Gastrocnemius medialis (tissue), 4 donors: ENCODE measurements at places on chromosomes 11 and 22.

GRCh38 chr11:87739766-87740165 is 435.5 kb downstream of the RAB38 start:
- H3K27me3 ChIP-seq = no peaks in the 10 kb centered on the region
- H3K36me3 ChIP-seq = no peaks in the 10 kb centered on the region
- no peak overlapping the region for H3K4me3 ChIP-seq
- H3K4me1 ChIP-seq = no peaks in the 10 kb centered on the region
- no peak overlapping the region for H3K27ac ChIP-seq

- no peak overlapping the region for H3K27ac ChIP-seq
- no peak for DNase-seq
- H3K36me3 ChIP-seq = no peaks in the 10 kb centered on the region
- no peaks in the 10 kb centered on the region for H3K27me3 ChIP-seq
These were observed 20.8 kb downstream of the RSPH14 start for GRCh38 chr22:23121000-23121421.

GRCh38 chr11:57940044-57940756 is 83.5 kb upstream of the OR9Q1 start:
- H3K4me1 ChIP-seq = no peaks in the 10 kb centered on the region
- no peak for DNase-seq
- H3K4me3 ChIP-seq = no peak overlapping the region
- H3K27ac ChIP-seq = no peak overlapping the region

- H3K27me3 ChIP-seq = no peaks in the 10 kb centered on the region
- no peak overlapping the region for H3K27ac ChIP-seq
- no peak for DNase-seq
- H3K36me3 ChIP-seq = no peaks in the 10 kb centered on the region
These were observed 332.4 kb upstream of the ARHGAP42 start for GRCh38 chr11:100354736-100355135.

DNA sequence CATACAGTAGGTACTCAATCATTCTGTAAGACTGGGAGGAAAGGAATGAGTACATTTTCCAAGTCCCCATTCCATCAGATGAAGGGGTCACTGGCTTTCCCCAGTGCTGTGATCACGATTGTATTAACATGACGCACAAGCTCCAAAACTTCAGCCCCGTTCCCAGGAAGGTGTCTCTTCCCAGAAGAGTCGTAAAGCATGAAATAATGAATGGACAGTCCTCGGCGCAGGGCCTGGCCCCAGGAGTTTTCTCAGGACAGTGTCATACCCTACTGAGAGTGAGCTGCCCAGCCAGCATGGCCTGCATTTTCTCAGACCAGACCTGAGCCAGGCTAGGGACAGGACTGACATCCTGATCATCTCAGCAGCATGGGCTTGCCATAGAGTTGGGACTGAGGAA is 80.7 kb downstream of the PARVA start:
- H3K4me1 ChIP-seq = peaks cover 14% of the 10 kb centered on the region
- H3K36me3 ChIP-seq = no peaks in the 10 kb centered on the region
- H3K27ac ChIP-seq = peak overlapping the region; percentile 31

DNA sequence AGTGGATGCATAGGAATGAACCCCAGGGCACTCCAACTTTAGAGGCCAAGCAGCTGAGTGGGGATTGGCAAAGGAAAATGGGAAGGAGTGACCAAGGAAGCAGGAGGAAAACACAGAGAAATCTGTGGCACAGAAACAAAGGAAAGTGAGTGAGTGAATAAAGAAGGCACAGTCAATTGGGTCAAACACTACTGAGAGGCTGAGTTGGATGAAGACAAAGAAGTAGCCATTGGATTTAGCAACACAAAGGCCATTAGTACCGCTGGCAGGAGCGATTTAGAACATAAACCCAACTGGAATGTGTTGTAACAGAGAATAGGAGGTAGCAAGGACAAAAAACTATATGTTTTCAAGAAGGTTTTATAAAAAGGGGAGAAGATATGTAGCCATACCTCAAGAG is 6.6 kb upstream of the NXPE1 start:
- no peak for DNase-seq
- H3K4me3 ChIP-seq = no peak overlapping the region
- no peak overlapping the region for H3K27ac ChIP-seq
- H3K36me3 ChIP-seq = no peaks in the 10 kb centered on the region
- H3K4me1 ChIP-seq = no peaks in the 10 kb centered on the region
- no peaks in the 10 kb centered on the region for H3K27me3 ChIP-seq

- no peaks in the 10 kb centered on the region for H3K27me3 ChIP-seq
- H3K36me3 ChIP-seq = no peaks in the 10 kb centered on the region
- DNase-seq = no peak
- H3K4me3 ChIP-seq = no peak overlapping the region
- no peak overlapping the region for H3K27ac ChIP-seq
- H3K4me1 ChIP-seq = no peaks in the 10 kb centered on the region
These were observed 5.8 kb upstream of the UBQLNL start for GRCh38 chr11:5522308-5522707.

DNA sequence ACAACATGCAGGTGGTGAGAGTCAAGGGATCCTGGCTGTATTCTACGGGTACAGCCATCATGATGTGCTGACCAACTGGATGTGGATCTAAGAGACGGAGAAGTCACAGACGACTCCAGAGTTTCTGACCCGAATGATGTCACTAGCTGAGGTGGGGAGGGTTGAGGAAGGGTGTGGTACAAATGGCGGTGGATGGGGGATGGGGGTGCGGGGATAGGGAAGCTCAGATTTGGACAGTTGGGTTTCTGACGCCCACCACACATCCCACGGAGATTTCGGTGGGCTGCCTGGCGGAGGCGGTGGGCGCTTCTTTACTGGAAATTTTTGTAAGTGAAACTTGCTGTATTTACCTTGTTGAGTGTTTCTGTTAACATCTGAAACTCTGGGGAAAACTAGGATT is 126.7 kb downstream of the OSBP2 start:
- H3K27me3 ChIP-seq = peaks cover 9% of the 10 kb centered on the region
- no peak for DNase-seq
- no peak overlapping the region for H3K4me3 ChIP-seq
- no peaks in the 10 kb centered on the region for H3K4me1 ChIP-seq

- H3K27ac ChIP-seq = peak overlapping the region; percentile 36
- no peaks in the 10 kb centered on the region for H3K36me3 ChIP-seq
- no peaks in the 10 kb centered on the region for H3K27me3 ChIP-seq
- H3K4me3 ChIP-seq = no peak overlapping the region
- no peak for DNase-seq
- H3K4me1 ChIP-seq = peaks cover 13% of the 10 kb centered on the region
These were observed 37.9 kb downstream of the SWAP70 start for GRCh38 chr11:9701799-9702198.

GRCh38 chr11:128824191-128825049 is 42.7 kb downstream of the KCNJ1 start:
- DNase-seq = no peak
- no peaks in the 10 kb centered on the region for H3K27me3 ChIP-seq
- no peak overlapping the region for H3K27ac ChIP-seq
- no peaks in the 10 kb centered on the region for H3K36me3 ChIP-seq
- peaks cover 4% of the 10 kb centered on the region for H3K4me1 ChIP-seq

DNA sequence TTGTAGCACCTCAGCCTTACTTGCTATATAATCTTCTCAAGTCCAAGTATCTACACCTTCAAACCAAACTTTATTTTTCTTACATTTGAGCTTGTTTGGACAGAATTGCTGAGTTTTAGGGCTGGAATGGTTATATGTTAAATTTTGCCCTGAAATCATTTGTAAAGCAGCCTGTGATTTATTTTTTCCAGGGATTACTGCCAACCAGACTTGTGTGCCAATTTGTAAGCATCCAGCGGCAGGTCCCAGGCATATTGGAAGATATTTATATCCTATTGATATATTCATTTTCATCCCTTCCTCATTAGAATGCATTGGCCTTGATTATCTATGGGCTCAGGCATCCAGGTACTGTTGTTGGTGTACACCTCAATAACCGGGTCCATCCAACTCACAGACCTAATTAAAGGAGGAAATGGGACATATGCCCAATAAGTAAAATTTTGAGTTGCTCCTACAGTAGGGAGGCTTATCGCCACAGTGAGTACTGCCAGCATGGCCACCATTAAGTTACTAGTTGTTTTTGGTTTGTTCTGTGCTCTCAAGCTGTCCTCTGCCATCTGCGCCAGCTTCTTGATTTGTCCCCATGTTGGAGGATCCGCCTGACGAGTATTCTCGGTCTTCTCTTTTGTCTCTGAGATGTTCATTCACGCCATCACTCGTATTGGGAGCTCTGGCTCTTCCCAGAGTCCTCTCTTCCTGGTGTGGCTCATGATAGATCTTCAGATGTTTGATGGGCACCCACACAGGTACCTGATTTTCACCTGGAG is 9.8 kb upstream of the DNAJB13 start:
- H3K4me3 ChIP-seq = no peak overlapping the region
- no peak for DNase-seq
- no peaks in the 10 kb centered on the region for H3K36me3 ChIP-seq
- H3K27me3 ChIP-seq = no peaks in the 10 kb centered on the region
- H3K4me1 ChIP-seq = no peaks in the 10 kb centered on the region

DNA sequence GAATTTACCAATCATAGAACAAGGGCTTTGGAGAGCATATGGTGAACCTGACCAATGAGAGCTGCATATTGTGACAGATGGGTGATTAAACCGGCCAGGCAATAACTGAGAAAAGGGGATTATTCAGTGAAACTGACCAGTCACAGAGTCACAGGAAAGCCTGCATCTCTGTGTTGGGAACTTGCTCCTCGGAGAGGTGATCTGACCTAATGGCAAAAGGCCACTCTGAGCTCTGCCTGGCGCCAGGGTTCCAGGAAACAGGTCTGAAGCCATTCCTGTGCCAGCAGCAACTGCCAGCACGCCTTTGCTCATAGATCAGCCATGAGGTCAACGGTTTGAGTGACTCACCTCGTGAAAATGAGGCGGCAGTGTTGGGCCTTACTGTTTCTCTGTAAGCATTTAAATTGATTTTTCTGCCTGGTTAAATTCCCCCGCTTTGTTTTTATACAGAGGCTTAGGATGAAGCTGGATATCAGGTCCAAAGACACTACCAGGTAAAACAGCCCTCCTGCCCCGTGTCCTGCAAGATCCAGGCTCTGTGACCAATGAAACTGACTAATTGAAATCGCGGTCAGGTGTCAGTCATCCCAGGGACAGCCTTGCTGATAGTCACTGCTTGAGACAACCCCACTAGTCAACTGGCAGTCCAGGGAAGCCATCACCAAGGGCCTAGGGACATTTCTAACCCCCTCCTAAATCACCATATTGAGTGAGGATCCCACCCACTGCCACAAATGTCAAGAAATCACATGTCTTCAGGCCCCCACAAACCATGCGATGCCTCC is 35.8 kb upstream of the MYOD1 start:
- H3K27ac ChIP-seq = peak overlapping the region; percentile 81
- no peaks in the 10 kb centered on the region for H3K27me3 ChIP-seq
- H3K4me3 ChIP-seq = no peak overlapping the region
